Breast epithelium (tissue), 4 donors: ENCODE measurements at places on chromosomes 4 and X. TPM values are rescaled to one million over a fixed set of nuclear protein-coding genes. Genes with fewer than 3 reads are reported as not detected.

- H3K36me3 ChIP-seq, result no peaks in the 10 kb centered on the region
- H3K4me1 ChIP-seq, result no peaks in the 10 kb centered on the region
- H3K27me3 ChIP-seq, result no peaks in the 10 kb centered on the region
- no peak for DNase-seq
Measured at GRCh38 chr4:8238515-8239053, 31.0 kb upstream of the HTRA3 start.

Gene ZNF280C
- 5.0 TPM for total RNA-seq

GRCh38 chr4:122170775-122171174 is 18.6 kb downstream of the BLTP1 start:
- no peak overlapping the region for H3K4me3 ChIP-seq
- H3K27ac ChIP-seq, result no peak overlapping the region
- no peak for DNase-seq

- H3K4me3 ChIP-seq, result no peak overlapping the region
- no peaks in the 10 kb centered on the region for H3K27me3 ChIP-seq
- H3K4me1 ChIP-seq, result no peaks in the 10 kb centered on the region
- no peak for DNase-seq
Measured at GRCh38 chr4:134421734-134422133, 220.1 kb upstream of the PABPC4L start.

GRCh38 chr4:184318852-184319251 is 101.2 kb upstream of the ENPP6 start:
- no peak overlapping the region for H3K4me3 ChIP-seq
- no peaks in the 10 kb centered on the region for H3K4me1 ChIP-seq
- H3K27ac ChIP-seq, result no peak overlapping the region

Gene RAB41
- not detected for total RNA-seq

GRCh38 chrX:31219174-31219573 is 147.3 kb upstream of the FTHL17 start:
- H3K27me3 ChIP-seq, result peaks cover 15% of the 10 kb centered on the region
- no peak overlapping the region for H3K4me3 ChIP-seq
- H3K27ac ChIP-seq, result peak overlapping the region; percentile 0
- H3K4me1 ChIP-seq, result no peaks in the 10 kb centered on the region
- no peaks in the 10 kb centered on the region for H3K36me3 ChIP-seq
- DNase-seq, result no peak

DNA sequence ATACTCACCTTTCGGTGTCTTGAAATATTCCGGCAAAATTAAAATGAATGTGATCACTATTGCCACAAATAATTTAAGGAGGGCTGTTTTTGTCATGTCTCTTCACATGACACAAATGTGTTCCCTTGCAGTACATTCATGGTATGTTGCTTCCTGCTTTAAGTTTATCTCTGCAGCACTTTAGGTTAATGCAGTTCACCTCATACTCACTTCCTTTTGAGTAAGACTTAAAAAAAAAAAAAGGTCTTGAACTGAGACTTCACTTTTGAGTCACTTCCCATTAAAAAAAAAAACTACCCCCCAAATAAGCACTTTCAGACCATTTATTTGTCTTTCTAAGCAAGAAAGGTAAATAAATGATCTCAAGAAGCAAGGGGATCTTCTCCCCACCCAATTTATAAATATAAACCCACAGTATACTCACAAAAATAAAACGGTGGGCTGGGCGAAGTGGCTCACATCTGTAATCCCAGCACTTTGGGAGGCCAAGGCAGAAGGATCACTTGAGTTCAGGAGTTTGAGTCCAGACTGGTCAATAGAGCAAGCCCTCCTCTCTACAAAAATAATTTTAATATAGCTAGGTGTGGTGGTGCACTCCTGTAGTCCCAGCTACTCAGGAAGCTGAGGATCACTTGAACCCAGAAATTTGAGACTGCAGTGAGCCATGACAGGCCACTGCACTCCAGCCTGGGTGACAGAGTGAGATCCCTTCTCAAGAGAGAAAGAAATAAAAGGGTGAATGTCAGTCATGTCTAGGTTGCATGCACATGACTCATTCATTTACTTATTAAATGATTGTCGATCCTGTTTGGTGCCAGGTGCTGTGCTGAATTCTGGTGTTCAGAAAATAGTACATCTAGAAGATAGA is at the start of gene TMEM156:
TSS of gene TMEM156 (minus strand) at position 192 of the 868 bp plus-strand sequence. CDS start at position 96, 96 bp downstream.
- no peak for DNase-seq
- H3K27ac ChIP-seq, result no peak within 1 kb of the TSS
- no peaks in the 10 kb centered on the region for H3K36me3 ChIP-seq

DNA sequence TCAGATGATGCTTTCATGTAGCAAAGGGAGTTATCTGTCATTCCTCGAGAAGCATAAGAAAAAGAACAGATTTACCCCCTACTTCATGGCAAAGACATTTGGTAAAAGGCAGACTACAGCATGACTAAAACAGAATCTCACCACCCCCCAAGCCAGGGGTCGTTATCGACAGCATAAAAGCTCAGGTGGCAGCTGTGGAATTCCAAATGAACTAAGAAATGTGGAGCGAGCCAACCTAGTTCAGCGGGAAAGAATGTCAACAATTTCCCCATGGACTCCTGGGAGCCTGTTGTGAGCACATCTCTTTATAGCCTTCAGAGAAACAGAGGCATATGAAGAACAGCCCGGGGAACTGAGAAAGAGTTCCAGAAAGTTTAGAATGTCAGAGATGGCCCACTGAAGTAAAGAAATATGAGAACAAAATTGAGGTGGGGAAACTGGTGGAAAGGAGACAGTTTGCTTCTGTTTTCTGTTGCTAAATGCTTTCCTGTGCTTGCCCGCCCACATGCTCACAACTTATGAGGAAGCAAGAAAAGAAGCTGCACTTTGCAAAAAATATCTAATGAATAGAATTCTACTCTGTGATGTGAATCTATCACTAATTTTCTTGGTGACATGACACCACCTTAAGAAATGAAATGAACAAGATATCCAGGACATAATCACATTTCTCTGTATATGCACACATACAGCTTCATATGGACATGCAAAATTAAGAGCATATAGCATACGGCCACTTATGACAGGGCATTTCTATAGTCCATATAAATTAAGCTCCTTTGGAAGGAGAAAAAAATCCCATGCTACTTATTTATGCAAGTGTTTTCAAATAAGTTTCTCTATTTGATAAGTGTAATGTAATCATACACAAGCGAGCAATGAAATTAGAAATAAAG is 135.3 kb upstream of the MID1 start:
- H3K36me3 ChIP-seq, result no peaks in the 10 kb centered on the region
- H3K27ac ChIP-seq, result no peak overlapping the region
- H3K27me3 ChIP-seq, result peaks cover 11% of the 10 kb centered on the region

- no peak for DNase-seq
- no peak overlapping the region for H3K4me3 ChIP-seq
Measured at GRCh38 chrX:102833136-102833535, 103.9 kb upstream of the RAB40AL start.

DNA sequence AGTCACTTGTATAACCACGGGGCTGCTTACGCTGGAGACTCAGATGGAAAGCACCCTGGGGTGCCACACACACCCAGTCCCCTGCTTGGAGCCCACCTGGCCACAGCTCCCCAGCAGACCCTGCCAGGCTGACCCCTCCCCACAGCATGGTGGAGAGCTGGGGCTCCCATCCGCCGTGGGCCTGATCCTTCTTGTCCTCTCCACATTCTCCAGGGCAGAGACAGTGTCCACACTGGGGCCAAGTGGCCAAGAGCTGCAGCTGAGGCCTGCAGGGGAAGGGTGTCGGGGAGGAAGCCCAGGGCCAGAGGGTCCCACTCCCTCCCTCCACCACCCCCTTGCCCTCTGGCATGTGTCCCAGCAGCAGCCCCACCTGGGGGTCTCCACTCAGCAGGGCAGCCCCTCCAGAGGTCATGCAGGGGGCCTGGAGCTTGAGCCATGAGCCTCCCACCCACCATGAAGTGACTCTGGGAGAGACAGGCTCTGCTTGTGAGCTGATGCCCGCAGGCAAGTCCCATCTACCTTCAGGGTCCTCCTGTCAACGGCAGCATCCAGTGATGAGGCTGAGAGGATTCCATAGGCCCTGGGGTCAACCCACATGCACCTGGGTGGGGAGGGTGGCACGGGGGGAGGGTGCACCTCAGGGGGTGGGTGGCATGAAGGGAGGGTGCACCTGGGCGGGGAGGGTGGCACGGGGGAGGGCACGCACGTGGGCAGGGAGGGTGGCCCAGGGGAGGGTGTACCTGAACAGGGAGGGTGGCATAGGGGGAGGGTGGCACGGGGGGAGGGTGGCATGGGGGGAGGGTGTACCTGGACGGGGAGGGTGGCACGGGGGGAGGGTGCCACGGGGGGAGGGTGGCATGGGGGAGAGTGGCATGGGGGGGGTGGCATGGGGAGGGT is 56.4 kb downstream of the FAM53A start:
- no peak overlapping the region for H3K4me3 ChIP-seq
- DNase-seq, result no peak
- H3K4me1 ChIP-seq, result no peaks in the 10 kb centered on the region
- H3K36me3 ChIP-seq, result no peaks in the 10 kb centered on the region

Gene SOWAHB
- not detected for total RNA-seq

Gene SFRP2
- 6.9 TPM for total RNA-seq

DNA sequence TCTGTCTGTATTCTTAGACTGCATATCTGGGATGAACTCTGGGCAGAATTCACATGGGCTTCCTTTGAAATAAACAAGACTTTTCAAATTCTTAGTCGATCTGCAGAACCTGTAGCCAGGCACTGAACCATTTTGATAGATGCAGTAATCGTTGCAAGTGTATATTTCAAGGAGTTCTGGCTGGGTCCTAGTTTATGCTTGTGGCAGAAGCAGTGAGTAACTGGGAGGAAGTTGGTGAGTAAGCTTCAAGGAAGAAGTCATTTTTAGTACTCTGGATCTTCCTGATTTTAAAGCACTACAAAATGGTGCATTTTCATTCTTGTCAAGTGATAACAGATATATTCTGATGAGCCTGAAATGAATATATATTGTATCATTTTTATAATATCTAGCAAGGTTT is 9.5 kb downstream of the HPRT1 start:
- H3K36me3 ChIP-seq, result no peaks in the 10 kb centered on the region
- H3K4me3 ChIP-seq, result no peak overlapping the region
- H3K27ac ChIP-seq, result no peak overlapping the region
- H3K4me1 ChIP-seq, result no peaks in the 10 kb centered on the region

Gene ZNF827
- total RNA-seq, result 21.1 TPM

- peak; percentile 21 for DNase-seq
- H3K4me1 ChIP-seq, result no peaks in the 10 kb centered on the region
- peak overlapping the region; percentile 97 for H3K27ac ChIP-seq
- H3K27me3 ChIP-seq, result no peaks in the 10 kb centered on the region
- H3K36me3 ChIP-seq, result no peaks in the 10 kb centered on the region
Measured at GRCh38 chr4:102868153-102868780, 525 bp upstream of the CISD2 start.

- H3K27me3 ChIP-seq, result no peaks in the 10 kb centered on the region
- no peak overlapping the region for H3K4me3 ChIP-seq
- no peak overlapping the region for H3K27ac ChIP-seq
- H3K36me3 ChIP-seq, result no peaks in the 10 kb centered on the region
- no peaks in the 10 kb centered on the region for H3K4me1 ChIP-seq
Measured at GRCh38 chr4:17126321-17126966, 228.0 kb upstream of the LDB2 start.

GRCh38 chrX:71637848-71638247 is 19.5 kb upstream of the CXCR3 start:
- H3K36me3 ChIP-seq, result no peaks in the 10 kb centered on the region
- H3K4me1 ChIP-seq, result no peaks in the 10 kb centered on the region
- no peaks in the 10 kb centered on the region for H3K27me3 ChIP-seq
- no peak for DNase-seq

DNA sequence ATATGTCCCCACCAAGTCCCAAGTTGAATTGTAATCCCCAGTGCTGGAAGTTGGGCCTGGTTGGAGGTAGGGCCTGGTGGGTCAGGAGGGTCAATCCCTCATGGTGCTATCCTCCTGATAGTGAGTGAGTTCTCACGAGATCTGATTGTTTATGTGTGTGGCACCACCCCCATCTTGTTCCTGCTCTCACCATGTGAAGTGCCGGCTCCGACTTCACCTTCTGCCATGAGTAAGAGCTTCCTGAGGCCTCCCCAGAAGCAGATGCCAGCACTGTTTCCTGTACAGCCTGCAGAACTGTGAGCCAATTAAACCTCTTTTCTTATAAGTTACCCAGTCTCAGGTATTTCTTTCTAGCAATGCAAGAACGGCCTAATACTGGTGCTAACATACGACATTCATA is 22.7 kb upstream of the TMEM33 start:
- H3K27me3 ChIP-seq, result no peaks in the 10 kb centered on the region
- H3K4me1 ChIP-seq, result no peaks in the 10 kb centered on the region
- DNase-seq, result no peak
- H3K4me3 ChIP-seq, result no peak overlapping the region

Gene GRID2
- under 0.01 TPM for total RNA-seq
